ENCODE measurements at places on chromosomes 2 and 18. TPM values are rescaled to one million over a fixed set of nuclear protein-coding genes. Genes with fewer than 3 reads are reported as not detected.

Gene RAPGEF4
- total RNA-seq: 23.6 TPM

Gene VWC2L
- 4.1 TPM for total RNA-seq

Gene CPO
- total RNA-seq: not detected

Gene CDH19
- total RNA-seq: under 0.01 TPM

Gene KATNAL2
- total RNA-seq: 3.7 TPM

Gene LRP2
- 0.82 TPM for total RNA-seq

Gene CIB4
- total RNA-seq: not detected

Gene OSR1
- total RNA-seq: 3.7 TPM

Gene SEMA4F
- total RNA-seq: 14.7 TPM

Gene NCKAP5
- total RNA-seq: 9.0 TPM

Gene TCF4
- total RNA-seq: 616 TPM

Gene ALK
- total RNA-seq: 2.0 TPM
